ENCODE measurements at places on chromosomes 2 and 18.

DNA sequence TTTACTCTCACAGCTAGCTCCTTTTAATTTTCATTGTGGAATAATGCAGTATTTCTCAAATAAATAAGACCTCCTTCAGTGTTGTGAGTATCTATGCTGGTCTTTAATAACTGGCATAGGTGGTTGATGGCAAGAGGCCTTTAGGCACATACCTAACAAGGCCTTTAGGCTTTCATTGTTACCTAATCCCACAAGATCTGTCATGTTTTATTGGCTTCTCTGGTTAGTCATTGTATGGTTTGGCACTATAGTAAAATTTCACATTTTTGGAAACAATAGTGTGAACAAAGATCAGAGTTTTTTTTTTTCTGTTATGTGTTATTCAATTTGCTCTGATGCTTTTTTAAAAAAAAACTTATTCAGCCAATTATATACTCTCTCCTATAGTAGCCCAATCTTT is 89.8 kb upstream of the NEUROD1 start:
- DNase-seq, result no peak

- DNase-seq, result no peak
Measured at GRCh38 chr2:70126413-70126812, 39.1 kb downstream of the PCBP1 start.

- no peak for DNase-seq
Measured at GRCh38 chr2:104707056-104707455, 146.9 kb upstream of the POU3F3 start.

GRCh38 chr2:156177654-156178053 is 154.9 kb downstream of the NR4A2 start:
- DNase-seq, result no peak

- no peak for DNase-seq
Measured at GRCh38 chr2:47569658-47570475, 166.9 kb downstream of the MSH2 start.

DNA sequence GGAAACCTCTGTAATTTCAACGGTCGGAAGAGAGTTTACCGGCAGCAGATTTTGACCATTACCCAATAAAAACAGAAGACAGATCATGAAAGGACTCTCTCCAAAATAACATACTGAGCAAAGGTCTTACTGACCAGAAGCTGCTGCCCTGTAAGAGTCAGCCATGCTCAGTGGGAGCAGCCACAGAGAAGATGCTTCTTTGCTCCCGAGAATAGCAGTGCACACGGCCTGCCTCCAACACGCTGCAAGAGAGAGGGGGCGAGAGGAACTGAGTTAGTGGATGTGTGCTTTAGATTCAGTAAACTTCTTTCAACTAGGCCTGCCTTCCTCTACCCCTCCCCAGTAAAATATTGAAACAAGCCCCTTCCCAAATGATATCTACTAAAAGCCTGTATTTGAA is 103.7 kb downstream of the NCK2 start:
- DNase-seq, result no peak

DNA sequence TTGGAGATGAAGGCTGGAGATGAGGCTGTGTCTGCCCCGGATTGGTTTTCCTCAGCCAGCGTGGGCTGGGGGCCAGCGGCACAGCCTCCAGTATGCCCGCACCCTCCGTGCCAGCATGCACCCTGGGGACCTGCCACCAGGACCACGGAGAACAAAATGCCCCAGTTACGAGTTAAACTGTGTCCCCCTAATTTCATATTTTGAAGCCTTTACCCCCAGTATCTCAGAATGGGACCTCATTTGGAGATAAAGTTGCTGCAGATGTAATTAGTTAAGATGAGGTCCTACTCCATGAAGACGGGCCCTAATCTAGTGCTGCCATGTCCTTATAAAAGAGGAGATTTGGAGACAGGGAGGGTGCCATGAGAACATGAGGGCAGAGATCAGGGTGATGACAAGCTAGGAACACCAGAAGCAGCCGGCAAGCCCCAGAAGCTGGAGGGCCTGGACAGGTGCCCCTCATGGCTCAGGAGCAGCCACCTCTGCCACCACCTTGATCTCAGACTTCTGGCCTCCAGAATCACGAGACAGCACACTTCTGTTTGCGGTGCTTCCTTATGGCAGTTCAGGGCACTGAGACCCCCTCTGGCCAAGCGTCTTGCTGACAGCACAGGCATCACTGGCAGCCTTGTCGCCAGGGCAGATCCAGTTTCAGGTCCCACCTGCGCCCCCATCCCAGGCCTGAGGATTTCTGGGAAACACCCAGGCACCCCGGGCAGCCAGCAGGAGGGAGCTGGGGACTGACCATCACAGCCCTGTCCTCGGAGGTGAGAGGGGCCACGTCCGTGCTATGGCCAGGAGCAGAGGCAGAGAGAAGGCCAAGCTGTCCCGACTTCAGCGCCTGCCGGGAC is 29.4 kb downstream of the KIF1A start:
- DNase-seq, result no peak

DNA sequence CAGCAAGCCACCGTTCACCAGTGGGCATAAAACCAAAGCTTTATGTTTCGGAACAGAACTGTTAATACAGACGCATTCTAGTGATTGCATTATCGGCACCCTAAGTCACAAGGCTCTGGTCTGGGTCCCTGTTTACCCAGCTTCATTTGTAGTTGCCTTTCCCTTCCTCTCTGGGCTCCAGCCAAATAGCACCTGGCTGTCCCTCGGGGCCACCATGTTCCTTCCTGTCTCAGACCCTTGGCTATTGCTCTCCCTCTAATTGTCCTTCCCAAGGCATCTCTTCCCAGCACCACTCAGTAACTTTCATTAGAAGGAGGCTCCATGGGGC is 75.3 kb downstream of the SDC1 start:
- no peak for DNase-seq

DNA sequence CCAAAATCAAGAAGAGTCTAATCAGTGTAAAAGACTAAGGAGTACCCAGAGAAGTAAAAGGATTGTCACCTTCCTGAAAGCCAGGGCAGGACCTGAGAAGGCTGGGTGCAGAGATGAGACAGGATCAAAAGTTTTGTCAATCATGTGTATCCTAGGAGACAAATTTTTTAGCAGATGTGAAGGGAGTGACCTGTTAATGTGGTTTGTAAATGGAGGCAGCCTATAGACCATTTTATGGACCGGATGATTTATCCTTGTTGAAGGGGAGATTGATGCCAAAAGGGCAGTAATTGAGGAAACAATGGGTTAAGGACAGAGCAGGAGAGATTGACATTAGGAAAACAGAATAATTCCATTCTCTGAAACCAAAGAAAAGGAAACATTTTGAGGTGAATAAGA is 813 bp downstream of the NDC80 start:
- no peak for DNase-seq

GRCh38 chr2:11370377-11371091 is 26.1 kb upstream of the ROCK2 start:
- DNase-seq, result peak; percentile 78

- DNase-seq, result no peak
Measured at GRCh38 chr2:53865264-53865663, 5.5 kb upstream of the GPR75 start.

GRCh38 chr2:148350199-148350598 is 294.4 kb upstream of the EPC2 start:
- DNase-seq, result no peak

DNA sequence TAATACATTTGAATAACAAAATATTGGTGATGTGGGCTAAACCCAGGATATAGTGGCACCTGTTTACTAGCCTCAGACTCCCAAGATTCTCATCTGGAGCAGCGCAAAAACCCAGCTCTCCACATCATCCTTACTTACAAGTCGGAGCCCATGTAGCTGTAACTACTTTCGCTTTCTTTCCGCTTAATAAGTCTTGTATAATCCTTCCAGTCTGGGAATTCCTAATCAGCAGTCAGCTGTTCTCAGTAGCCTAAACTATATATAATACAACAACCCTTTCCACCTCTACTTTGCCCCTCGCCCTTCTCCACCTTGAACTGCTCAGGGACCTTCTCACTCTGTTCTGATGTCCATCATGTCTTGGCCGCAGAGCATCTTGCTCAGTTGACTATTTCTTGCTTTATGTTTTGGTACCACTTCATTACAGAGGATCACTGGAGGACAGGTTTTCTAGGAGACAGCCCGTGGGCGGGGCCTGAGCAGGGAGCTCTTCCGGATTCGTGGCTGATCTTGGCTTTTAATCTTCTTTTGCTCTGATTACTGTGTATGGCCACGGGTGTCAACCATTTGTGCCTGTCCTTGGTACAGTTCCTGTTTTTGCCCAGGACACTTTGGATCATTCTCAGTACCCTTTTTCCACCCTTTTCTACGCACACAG is 119.9 kb upstream of the SERTAD2 start:
- no peak for DNase-seq

DNA sequence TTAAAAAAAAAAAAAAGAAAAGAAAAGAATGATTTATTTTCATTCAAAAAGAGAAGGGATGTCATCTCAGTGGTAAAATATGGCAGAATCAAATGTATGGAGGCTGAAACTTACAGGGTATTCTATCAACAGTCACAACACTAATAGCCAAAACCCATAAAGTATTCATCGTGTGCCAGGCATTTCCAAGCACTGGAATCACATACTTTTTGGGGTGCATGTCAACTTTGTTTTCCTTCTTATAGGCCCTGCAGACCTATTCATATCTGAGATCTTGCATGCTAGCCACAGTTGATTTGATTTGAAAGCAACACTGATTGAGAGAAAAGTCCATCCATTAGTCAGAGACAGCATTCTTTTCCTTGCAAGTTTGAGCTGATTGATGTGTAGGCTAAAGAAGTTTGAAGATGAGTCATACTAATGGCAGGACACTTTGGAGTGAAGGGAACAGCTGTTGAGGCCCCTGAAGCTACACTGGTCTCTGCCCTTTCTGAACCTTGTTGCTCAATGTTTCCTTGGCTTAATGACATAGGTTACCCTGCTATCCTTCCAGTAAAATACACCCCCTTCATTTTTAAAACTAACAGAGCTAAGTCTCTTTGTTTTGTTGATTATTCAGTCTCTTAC is 22.0 kb downstream of the KATNAL2 start:
- no peak for DNase-seq

GRCh38 chr2:46461709-46462171 is 17.6 kb upstream of the TMEM247 start:
- no peak for DNase-seq

DNA sequence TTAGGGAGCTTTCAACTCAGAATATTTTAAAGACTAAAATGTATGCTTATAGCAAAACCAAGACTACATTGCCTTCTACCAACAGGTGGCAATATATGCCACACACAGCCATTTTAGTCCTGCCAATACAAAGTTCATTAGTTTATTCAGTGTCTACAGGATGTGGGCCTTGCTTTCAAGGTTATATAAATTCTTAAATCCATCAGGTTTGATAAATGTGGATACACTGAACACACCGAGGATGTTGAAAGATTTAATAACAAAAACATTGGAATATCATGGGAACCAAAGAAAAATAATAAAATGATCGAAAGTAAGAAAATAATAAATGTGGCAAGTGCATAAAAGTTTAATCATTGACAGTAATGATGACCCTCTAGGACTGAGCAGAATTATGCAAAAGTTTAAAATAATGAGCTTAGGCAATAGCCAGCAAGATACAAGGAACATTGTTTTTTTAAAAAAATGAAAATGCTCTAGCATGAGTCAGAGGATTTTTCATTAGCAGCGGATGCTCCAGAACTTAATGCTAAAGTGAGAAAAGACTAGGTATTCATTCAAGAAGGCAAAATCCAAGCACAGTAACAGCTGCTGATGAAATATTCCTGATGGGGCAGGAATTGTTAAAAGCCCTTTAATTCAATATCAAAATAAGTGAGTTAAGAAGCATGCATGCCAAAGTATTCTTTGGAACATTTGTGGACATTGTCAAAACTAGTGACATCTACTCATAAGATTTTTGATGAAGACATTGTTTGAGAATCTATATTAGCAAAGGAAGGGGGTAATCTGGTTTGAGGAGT is 14.2 kb downstream of the SCN9A start:
- DNase-seq, result no peak

DNA sequence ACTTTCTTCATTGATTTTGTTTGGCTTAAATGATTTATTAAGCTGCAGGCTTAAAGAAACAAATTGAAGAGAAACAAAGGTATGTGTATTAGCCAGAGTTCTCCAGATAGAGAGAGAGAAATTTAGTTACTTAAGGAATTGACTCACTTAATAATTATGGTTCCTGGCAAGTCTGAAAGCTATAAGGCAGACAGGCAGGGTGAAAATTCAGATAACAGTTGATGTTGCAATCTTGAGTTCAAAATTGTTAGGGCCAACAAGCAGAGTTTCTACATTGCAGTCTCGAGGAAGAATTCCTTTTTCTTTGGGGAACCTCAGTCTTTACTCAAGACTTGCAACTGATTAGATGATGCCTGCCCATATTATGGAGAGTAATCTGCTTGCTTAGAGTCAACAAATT is 593.5 kb downstream of the ADCYAP1 start:
- DNase-seq, result no peak

- no peak for DNase-seq
Measured at GRCh38 chr18:42958353-42958752, 157.1 kb downstream of the RIT2 start.

- peak; percentile 71 for DNase-seq
Measured at GRCh38 chr2:230987137-230988020, 8.5 kb upstream of the SPATA3 start.

GRCh38 chr2:103230796-103231195 is 469.0 kb downstream of the TMEM182 start:
- no peak for DNase-seq

DNA sequence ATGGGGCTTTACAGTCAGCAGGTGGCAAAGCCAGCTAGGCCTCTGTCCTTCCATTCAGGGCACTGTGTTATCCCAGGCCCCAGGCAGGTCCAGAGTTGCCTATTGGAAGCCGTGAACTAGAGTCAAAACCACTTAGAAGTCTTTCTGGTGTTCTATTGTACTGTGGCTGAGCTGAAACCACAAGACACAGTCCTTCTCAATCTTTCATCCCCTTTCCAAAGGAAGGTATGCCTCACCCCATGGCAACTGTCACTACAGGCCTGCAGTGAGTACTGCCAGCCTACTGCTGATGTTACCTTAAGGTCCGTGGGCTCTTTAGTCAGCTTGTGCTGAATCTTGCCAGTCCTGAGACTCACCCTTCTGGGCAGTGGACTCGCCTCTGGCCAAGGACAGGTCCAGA is 181.6 kb downstream of the GULP1 start:
- DNase-seq, result no peak

- no peak for DNase-seq
Measured at GRCh38 chr2:38142627-38143026, 66.7 kb upstream of the CYP1B1 start.

DNA sequence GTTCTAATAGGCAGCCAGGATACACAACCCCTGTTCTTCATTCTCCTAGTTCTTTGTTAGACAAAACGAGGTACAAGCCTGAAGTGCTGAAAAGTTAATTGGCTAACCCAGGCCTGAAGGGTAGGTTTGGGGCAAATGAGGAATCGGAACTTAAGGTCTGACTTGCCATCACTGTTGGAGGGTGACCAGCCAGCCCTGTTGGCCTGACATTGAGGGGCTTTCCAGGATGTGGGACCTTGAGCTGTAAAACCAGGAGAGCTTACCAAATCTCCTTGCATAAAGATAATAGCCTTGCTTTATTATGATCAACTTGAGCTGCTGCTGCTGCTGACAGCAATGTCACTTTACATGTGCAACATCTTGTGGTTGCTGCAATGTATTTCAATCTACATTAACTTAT is 256.0 kb downstream of the VAPA start:
- DNase-seq, result no peak

Measured in SHP77 (cell line).